DMS153 (cell line): ENCODE measurements at places on chromosomes 6 and 20.

- DNase-seq = peak; percentile 71
Observed at GRCh38 chr6:27791182-27791943, 120.8 kb downstream of the OR2B2 start.

DNA sequence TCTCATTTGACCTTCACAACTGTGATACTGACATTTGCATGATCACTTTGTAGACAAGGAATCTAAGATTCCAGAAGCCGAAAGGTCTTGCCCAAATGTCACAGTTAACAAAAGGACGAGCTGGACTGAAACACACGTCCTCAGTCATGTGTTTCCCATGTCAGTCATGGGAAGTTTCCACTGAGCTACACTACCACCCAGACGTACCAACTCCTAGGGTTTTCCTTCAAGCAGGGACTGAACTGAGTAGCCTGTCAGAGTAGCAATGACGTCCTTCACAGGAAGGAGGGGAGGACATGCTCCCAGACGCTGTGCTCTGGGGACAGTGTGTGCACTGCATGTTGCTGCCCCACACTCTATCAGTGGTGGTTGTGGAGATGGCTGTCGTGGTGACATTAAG is 215.8 kb upstream of the SMLR1 start:
- no peak for DNase-seq

DNA sequence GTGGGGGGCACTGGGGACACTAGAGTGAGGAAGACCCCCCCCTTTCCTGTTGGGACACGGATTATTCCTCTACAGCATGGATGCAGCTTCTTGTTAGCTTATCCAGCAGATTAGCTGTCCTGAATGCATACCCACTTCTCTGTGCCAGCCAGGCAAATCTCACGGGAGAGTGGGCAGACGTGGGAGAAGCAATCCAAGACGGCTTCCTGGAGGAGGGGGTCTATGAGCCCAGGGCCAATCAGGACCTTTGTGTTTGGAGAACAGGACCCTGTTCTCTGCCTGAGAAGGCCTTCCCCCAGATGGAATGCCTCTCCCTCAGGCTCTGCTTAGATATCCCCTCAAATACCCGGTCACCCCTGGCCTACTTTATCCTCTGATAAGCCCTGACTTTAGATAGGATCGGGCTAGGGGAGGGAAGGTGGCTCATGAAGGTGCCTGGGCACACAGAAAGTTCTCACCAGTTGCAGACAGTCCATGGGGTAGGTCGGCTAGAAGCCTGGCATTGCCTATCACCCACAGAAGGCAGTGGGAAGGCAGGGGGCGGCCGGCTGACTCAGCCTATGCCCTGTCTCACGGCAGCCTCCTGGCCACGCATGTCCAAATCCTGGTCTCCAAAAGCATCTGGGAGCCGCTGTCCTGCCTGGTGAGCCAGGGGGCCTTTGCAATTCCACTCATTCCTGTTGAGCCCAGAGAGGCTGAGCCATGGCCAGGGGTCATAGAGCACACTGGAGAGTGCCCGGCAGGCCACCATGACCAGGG is 34.7 kb downstream of the SUN5 start:
- DNase-seq = no peak

- no peak for DNase-seq
Observed at GRCh38 chr20:12252793-12253192, 335.1 kb downstream of the BTBD3 start.

- peak; percentile 88 for DNase-seq
Observed at GRCh38 chr20:14580418-14581074, 243.1 kb upstream of the FLRT3 start.

DNA sequence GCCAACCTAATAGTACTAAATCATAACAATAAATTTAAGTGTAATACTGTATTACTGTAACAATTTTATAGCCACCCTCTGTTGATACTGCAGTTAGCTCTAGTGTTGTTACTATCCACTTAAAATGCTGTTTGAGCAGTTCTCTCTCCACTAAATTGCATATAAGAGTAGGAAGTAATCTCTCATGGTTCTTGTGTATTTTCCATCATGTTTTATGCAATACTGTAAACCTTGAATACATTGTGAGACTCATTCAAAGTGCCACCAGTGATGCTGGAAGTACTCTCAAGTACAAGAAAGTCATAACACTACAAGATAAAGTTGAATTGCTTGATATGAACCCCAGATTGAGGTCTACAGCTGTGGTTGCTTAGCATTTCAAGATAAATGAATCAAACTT is 65.5 kb downstream of the WASF1 start:
- no peak for DNase-seq

GRCh38 chr6:138230221-138230620 is 11.9 kb upstream of the PBOV1 start:
- no peak for DNase-seq

DNA sequence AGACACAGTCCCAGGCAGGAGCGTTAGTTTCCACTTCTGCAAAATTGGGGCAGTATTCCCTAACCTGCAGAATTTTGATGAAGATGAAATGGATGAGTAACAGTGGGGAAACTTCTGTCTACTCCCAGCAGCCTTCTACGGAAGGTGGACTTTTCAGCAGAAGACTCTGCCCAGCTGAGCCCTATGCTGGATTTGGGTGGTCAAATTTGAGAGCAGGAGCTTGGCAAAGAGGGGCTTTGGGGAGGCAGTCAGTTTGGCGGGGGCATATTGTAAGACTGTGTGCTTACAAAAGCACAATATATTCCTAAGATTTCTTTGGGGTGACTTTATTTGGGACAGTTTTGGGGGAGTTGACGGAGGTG is 5.4 kb upstream of the SDCBP2 start:
- DNase-seq = no peak

- DNase-seq = no peak
Observed at GRCh38 chr6:38498085-38498484, 141.6 kb downstream of the BTBD9 start.

DNA sequence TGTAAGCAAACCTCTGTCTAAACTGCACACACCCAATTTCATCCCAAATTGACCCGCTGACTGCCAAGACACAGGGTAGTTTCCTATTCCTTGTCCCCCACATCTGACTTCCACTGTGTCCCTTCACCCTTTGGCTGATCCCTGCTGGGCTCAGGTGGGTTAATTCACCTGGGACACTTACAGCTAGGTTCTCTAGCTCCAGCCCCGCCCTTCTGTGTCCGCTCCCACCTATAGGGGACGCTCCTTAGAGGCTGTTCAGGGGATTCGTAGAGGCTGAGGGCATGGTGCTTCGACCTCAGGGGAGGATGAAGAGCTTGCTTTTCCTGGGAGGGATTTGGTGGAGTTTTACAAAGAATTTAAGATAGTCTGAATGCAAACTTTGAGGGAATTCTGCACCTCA is 4.0 kb upstream of the CD93 start:
- no peak for DNase-seq

DNA sequence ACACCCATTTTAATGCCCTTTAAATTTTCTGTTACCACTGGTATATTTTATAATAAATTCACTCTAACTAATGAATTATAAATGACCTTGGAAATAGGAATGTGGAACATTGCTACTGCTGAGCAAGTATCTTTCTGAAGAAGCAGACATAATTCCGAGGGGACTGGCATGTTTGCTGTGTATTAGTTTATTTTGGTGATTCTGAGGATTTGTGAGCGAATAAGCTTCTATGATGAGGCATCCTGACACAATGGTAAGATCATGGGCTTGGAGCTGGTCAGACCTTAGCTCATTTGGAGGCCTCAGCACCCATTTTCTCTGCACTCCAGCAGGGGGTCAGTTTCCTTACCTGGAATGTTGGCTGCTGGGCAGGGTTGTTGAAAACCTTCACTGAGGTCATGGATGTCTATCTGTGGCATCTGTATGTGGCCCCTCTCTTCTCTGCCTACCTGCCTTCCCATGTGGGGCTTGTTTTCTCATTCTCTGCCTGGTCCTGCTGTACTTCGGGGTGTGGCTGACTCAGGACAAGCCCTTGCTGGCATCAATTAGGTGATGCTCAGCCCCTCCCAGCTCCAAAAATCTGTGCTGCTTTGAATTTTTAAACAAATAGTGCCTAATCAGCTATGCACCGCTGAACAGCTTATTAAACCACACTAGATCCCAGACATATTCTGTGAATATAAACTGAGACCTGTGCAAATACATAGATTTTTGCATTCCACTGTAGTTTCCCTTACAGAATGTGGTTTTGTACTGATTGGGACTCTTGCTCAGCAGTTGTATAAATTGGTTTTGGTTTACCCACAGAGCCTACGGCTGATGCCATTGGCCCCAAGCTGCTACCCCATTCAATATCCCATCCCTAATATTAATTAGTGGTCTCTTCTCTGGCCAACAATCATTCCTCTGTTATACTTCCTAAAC is 10.7 kb downstream of the ARID1B start:
- DNase-seq = no peak

GRCh38 chr6:20746805-20747558 is 212.7 kb downstream of the CDKAL1 start:
- no peak for DNase-seq

DNA sequence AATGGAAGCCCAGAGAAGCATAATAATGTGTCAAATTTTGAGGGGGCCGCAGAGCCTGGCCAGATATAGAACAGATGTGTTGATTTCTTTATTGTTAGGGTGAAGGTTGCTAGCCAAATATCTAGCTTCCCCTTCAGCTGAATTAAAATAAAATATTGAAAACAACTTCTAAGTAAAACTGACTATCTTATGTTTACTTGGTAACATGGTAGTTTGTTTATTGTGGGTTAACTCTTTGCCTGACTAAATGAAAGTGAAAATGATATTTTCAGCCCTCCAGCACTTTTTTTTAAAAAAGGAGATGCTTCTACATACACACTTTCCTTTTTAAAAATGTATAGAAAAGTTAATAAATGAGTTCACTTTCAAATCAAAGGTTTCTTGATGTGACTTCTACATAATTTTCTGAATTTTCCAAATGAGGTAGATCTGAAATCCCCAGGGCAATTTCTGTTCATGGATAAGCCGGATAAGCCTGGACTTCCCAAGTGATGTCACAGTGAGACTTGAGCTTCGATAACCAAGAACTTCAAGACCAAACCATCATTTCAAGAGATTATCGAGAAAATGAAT is 172.1 kb upstream of the OLIG3 start:
- no peak for DNase-seq

DNA sequence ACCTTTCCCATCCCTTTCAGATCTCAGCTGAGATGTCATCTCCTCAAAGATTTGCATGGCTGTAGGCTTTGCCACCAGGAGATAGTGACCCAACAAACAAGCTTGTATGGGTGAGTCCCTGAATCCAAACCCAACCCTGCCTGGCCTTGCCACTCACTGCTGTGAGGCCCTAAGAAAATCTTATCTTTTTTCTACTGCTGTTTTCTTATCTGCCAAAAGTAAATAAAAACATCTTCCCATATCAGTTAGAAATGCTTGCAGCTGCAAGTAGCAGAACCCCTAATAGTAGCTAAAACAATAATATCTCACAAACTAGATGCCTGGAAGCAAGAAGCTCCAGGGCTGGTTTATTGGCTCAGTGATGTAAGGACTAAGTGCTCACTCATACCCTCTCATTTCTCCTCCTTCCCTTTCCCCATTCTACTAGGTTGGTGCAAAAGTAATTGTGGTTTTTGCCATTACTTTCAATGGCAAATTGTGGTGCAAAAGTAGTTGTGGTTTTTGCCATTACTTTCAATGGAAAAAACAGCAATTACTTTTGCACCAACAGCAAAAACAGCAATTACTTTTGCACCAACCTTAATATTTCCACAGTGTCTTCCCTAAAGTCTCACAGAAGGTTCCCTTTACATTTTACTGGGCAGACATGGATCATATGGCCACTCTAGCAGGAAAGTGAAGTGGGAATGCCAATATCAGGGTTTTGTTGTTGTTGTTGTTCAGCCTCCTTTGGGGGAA is 56.7 kb upstream of the PSMF1 start:
- no peak for DNase-seq

DNA sequence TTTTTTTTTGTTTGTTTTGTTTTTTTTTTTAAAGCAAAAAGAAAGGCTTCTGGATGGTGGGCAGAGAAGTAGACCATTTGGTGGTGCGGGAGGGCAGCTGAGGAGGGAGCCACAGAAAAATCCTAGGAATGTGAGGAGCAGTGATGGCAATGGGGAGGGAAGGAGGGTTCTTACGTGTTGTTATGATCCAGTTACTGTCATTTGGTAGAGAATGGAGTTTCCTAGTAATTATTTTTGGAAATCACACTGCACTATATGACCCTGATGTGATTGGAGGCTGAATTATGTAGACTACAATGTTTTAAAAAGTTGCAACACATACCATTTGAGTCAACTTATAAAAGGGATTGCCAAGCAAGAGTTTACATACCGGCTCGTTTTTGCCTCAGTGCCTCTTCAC is 22.1 kb downstream of the ADGRF5 start:
- DNase-seq = no peak

DNA sequence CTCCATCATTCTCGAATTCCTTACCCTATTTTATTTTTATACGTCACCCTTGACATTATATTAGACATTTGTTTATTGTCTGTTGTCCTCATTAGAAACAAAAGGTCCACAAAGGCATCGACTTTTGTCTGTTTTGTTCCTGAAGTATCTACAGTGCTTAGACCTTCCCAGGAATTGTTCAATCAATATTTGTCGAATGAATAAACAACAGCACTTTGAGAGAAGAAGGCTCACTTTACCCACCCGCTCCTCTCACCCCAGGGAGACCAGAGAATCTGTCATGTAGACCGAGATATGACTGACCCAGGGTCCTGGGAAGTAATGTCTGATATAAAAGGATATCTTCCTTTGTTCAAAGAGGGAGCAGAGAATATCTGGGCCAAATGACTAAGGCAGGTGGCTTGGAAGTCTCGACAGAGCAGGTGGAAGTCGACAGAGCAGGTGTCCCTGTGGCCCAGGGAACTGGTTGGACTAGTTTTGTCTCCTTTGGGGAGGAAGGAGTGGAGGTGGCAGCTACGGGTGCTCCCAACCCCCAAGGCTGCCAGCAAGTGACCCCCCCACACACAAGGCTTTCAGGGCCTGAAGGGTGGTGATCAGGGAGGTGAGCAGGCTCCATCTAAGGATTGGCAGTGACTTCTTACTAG is 14.8 kb upstream of the CHMP4B start:
- peak; percentile 95 for DNase-seq

DNA sequence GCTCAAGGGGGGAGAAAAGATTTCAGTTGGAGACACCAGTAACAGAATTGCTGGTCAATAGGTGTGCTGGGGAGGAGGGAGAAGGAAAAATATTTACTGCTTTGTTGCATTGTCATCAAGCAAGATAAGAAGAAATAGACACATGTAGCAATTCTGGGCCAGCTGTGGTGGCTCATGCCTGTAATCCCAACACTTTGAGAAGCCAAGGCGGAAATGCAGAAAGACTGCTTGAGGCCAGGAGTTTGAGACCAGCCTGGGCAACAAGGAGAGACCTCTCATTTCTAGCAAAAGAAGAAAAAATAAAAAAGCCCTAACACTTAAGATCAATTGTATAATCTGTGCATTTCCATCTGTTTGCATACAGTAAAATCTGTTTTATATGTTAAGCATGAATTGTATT is 126.6 kb downstream of the ZFP64 start:
- no peak for DNase-seq

DNA sequence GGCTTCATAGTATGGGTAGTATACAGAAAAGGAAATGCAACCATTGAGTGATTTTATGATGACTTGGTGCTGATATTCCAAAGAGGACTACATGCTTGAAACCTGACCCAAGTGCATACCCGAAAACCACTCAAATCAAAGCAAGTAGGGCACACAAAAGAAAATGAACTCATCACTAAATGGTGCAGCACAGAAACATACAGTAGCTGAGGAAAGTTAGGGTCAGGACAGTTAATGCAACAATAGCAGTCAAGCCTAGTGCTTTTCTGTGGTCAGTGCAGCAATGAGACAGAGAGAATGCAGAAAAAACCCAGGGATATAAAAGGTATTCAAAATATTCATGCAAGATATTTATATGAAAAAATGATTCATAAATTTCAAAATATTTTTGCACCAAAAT is 711.1 kb downstream of the EPHA7 start:
- DNase-seq = no peak

GRCh38 chr6:83185096-83185495 is 8.0 kb downstream of the PGM3 start:
- no peak for DNase-seq
